H1 (cell line): ENCODE measurements at places on chromosomes 1 and 21. TPM values are rescaled to one million over a fixed set of nuclear protein-coding genes. Genes with fewer than 3 reads are reported as not detected.

TAS1R1 gene
- 0.17 and 0.26 TPM in 2 replicates for polyA plus RNA-seq

PLPPR5 gene
- polyA plus RNA-seq = 1.3 and 1.9 TPM in 2 replicates

RGS8 gene
- 0.16 and 0.23 TPM in 2 replicates for polyA plus RNA-seq

LMOD1 gene
- polyA plus RNA-seq = 0.77 and 1.3 TPM in 2 replicates

FCAMR gene
- polyA plus RNA-seq = not detected in 2 replicates

GPR153 gene
- 8.1 and 15.6 TPM in 2 replicates for polyA plus RNA-seq

CD1E gene
- polyA plus RNA-seq = not detected in 2 replicates

TSPEAR gene
- 0.89 and 1.5 TPM in 2 replicates for polyA plus RNA-seq

IRF6 gene
- 8.1 and 9.6 TPM in 2 replicates for polyA plus RNA-seq

RAB7B gene
- 0.05 and 0.06 TPM in 2 replicates for polyA plus RNA-seq

DNA sequence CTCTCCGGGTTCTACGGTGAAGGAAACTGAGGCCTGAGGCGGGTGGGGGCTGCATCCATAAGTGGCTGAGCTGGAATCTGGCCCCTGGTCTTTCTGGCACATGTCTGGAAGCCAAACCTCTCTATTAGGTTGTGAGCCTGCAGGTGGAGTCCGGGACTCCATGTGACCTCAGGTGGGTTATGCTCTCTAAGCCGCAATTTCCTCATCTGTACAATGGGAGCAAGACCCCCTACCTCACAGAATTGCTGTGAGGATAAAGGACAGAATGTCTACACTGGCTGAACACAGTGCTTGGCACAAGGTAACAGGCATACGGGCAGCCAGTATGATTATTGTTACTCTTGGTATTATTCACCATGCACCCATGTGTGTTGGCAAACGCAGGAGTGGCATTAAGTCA is 6.7 kb downstream of the EPHA2 start:
- 0 out of 2 replicates have a peak overlapping the region, but pooled peaks have one; percentile 19 for H3K27ac ChIP-seq
- peaks cover 60% of the 10 kb centered on the region for H3K4me1 ChIP-seq
- H3K4me3 ChIP-seq = no peak overlapping the region
- DNase-seq = no peak
- H3K36me3 ChIP-seq = peaks cover 23% of the 10 kb centered on the region
- no peaks in the 10 kb centered on the region for H3K27me3 ChIP-seq

DNA sequence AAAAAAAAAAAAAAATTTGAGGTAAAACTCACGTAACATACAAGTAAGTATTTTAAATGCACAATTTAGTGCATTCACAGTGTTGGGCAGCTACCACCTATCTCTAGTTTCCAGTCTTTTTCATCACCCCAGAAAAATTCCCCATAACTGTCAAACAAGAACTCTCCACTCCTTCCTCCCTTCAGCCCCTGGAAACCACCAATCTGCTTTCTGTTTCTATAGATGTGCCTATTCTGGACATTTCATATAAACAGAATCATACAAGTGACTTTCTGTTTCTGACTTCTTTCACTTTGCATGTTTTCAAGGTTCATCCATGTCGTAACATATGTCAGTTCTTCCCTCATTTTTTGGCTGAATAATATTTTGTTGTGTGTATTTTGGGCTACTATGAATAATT is 24.9 kb upstream of the ETS2 start:
- DNase-seq = no peak
- no peak overlapping the region for H3K27ac ChIP-seq
- no peaks in the 10 kb centered on the region for H3K27me3 ChIP-seq
- H3K4me1 ChIP-seq = no peaks in the 10 kb centered on the region
- no peaks in the 10 kb centered on the region for H3K36me3 ChIP-seq
- H3K4me3 ChIP-seq = no peak overlapping the region

DNA sequence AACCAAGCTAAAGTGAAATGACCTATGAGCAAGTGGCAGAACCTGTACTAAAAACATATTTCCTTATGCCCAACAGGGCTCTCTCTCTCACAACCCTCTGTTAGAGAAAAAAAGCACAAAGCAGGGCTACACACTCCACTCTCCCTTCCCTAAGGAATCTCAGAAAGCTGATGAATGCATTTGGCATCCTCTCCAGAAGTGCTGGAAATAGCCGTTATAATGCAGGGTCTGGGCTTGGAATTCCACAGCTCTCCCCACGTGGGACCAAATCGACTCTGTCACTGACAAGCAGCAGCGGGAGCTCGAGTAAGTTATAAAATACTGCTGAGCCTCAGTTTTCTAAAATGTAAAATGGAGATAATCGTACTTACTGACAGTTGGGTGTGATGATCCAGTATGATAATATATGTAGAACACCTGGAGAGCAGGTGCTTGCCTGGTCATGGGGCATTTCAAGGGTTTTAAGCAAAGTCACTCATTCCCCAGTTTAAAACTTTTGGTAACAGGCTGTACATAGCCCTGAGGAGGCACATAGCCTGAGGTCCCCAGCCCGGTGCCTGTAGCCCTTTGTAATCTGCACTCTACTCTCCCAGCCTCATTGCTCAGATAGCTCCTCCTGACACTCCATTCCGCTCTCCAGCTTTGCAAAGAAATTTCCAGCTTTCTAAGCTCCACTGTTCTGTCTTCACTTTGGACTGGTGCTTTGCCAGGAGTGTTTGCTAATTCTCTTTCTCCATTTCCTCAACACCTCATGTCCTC is 175.6 kb upstream of the DAB1 start:
- no peaks in the 10 kb centered on the region for H3K36me3 ChIP-seq
- no peak overlapping the region for H3K27ac ChIP-seq
- DNase-seq = no peak
- H3K27me3 ChIP-seq = no peaks in the 10 kb centered on the region
- H3K4me1 ChIP-seq = peaks cover 21% of the 10 kb centered on the region

DNA sequence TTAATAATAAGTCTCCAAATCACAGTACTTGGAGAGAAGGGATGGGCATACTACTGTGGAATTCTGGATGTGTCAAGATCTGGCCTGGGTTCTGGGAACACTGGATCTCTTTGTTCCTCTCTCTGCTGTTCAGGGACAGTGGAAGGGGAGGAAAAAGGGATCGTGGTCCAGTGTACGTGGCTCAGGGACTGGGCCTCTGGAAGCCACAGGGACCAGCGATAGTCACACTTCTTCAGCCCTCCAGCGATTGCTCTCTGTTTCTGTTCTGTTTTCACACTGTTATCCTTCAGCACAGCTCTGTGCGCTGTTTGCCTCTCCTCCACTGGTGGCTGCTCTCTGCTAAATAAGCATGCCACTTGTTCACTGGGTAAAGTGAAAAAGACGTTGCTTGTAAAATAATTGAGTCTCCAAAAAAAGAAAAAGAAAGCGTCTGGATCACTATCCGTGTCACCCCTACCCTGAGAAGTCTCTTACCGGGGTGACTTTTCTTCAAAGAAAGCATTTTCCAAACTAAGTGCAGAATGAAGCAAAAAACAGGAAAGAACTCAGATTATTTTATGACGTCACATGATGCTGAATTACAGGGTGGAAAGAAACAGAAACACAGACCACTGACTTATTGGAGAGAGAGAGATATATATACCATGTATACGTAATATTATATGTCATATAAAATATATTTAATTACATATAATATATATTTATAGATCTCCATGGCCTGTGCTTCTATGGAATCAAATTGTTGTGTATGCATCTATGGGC is 279.4 kb downstream of the RGS7 start:
- H3K4me1 ChIP-seq = peaks cover 4% of the 10 kb centered on the region; the same call in 1 of the 2 replicates
- H3K4me3 ChIP-seq = no peak overlapping the region
- no peaks in the 10 kb centered on the region for H3K27me3 ChIP-seq
- DNase-seq = no peak
- H3K27ac ChIP-seq = no peak overlapping the region
- no peaks in the 10 kb centered on the region for H3K36me3 ChIP-seq

GRCh38 chr1:15852036-15852827 is 4.7 kb downstream of the SPEN start:
- no peaks in the 10 kb centered on the region; the same call in 1 of the 2 replicates for H3K36me3 ChIP-seq
- no peak for DNase-seq
- no peaks in the 10 kb centered on the region for H3K27me3 ChIP-seq
- H3K4me1 ChIP-seq = no peaks in the 10 kb centered on the region

DNA sequence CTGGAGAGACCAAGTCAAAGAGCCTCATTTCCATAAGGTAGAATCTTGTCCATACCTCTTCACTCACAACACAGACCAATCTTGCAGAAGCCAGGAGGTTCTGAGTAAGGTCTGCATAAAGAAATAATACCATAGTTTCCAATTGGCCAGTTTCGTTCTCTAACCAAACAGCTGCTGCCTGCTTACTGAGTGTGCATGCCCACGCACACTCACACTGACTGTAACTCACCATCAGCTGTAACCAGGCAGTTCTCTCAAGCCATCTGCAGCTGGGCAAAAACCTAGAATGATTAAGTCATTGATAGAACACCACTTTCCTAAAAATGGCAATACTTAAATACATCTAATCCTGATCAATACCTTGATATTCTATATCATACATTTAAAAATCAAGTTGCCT is 106.6 kb upstream of the VAV3 start:
- DNase-seq = no peak
- no peaks in the 10 kb centered on the region for H3K4me1 ChIP-seq
- no peaks in the 10 kb centered on the region for H3K27me3 ChIP-seq
- no peak overlapping the region for H3K4me3 ChIP-seq
- H3K36me3 ChIP-seq = no peaks in the 10 kb centered on the region

GRCh38 chr1:185337246-185337645 is 20.2 kb upstream of the IVNS1ABP start:
- no peak overlapping the region for H3K27ac ChIP-seq
- H3K4me3 ChIP-seq = no peak overlapping the region
- no peaks in the 10 kb centered on the region for H3K27me3 ChIP-seq
- no peaks in the 10 kb centered on the region for H3K36me3 ChIP-seq
- H3K4me1 ChIP-seq = no peaks in the 10 kb centered on the region; the same call in 1 of the 2 replicates
- no peak for DNase-seq

- no peak for DNase-seq
- H3K27me3 ChIP-seq = no peaks in the 10 kb centered on the region
Measured at GRCh38 chr1:30043256-30043655, 680.1 kb downstream of the MATN1 start.

DNA sequence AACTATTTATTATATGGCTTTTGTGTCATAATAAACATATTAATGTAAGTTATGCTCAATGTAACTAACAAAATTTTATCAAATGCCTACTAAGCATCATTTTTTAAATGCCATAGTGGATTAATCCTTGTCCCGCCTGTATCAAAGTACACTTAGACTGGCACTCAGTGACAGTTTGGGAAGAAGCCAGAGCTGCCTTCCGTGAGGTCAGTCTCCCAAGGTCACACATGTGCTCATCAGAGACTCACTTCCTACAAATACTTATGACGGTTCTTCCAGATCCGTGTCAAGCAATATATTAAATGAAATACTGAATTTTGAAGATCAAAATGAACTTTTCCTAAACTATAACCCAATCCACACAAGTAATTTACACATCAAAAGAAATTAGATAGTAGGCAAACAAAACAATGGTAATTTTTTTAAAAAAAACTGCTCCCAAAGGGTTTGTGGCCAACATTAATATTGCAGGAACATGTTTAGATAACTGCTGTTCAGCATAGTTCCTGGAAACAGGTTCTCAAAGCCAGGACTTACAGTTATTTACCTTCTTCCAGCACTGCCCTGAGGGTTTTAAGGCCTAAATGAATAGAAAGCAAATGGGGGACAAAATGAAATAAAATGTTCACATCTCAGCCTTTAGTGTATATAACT is 27.2 kb downstream of the WLS start:
- no peaks in the 10 kb centered on the region for H3K27me3 ChIP-seq
- no peaks in the 10 kb centered on the region for H3K36me3 ChIP-seq
- DNase-seq = no peak
- H3K4me3 ChIP-seq = no peak overlapping the region
- no peak overlapping the region for H3K27ac ChIP-seq
- no peaks in the 10 kb centered on the region for H3K4me1 ChIP-seq

GRCh38 chr1:52192436-52192835 is 50.5 kb downstream of the ZFYVE9 start:
- H3K4me1 ChIP-seq = no peaks in the 10 kb centered on the region
- H3K4me3 ChIP-seq = no peak overlapping the region
- DNase-seq = no peak

DNA sequence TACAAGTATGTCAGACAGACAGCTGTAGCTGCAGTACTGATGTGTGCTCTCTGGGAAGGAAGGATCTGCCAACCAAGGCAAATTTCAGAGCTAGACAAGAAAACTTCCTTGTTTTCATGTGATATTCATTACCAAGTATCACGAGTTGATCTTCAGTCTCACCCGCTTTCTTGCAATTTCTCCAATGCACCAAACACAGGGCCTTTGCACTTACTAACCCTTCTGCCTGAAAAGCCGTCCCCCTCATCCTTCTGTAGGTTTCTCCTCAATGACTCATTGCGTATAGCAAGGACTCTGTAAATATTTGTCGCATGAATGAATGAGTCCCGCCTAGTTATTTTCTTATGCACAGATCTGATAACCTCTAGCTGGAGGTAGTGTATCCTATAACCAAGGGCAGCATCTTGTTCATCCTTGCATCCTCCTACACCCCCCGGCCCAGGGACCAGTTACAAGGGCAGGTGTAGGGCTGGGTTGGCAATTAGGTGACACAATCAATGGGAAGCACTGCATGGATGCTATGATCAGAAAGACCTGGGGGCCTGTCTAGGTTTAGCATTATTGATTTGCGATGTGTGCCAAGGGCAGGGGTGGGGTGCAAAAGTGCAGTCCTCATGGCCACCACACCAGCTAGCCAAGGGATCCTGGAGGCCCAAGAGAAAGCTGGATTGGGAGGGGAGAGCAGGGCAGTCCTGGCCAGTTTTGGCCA is 51.4 kb upstream of the GPR157 start:
- H3K27me3 ChIP-seq = peaks cover 3% of the 10 kb centered on the region; the same call in 1 of the 2 replicates
- DNase-seq = no peak
- H3K4me1 ChIP-seq = peaks cover 9% of the 10 kb centered on the region

- no peak for DNase-seq
- no peak overlapping the region for H3K27ac ChIP-seq
- no peaks in the 10 kb centered on the region for H3K27me3 ChIP-seq
- H3K4me3 ChIP-seq = no peak overlapping the region
Measured at GRCh38 chr1:219058891-219059820, 114.5 kb upstream of the LYPLAL1 start.

- H3K27ac ChIP-seq = no peak overlapping the region
- no peaks in the 10 kb centered on the region for H3K27me3 ChIP-seq
- H3K36me3 ChIP-seq = no peaks in the 10 kb centered on the region
Measured at GRCh38 chr21:26945916-26946675, 20.8 kb downstream of the ADAMTS5 start.

DNA sequence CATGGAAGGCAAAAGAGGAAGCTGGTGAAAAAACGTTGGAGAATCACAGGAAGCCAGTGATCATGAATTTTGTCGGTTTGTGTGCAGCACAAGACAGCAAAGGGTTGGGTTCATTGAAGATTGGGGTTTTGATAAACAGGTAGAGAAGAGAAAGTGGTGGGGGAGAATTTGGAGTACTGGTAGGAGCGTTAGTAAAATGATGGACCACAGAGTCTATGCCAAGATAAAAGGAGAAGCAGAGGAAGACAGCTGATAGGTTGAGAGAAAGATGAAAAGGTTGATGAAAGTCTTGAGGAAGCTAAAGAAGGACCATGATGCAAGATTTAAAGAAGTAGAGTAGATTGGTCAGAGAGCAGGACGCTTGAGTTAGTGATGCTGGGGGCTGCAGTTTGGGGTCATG is 156.8 kb upstream of the POU3F1 start:
- no peaks in the 10 kb centered on the region for H3K27me3 ChIP-seq
- H3K4me3 ChIP-seq = no peak overlapping the region
- H3K36me3 ChIP-seq = no peaks in the 10 kb centered on the region
- no peaks in the 10 kb centered on the region for H3K4me1 ChIP-seq
- no peak for DNase-seq
